Osteocyte (in vitro differentiated cells): ENCODE measurements at places on chromosomes 4 and X. TPM values are rescaled to one million over a fixed set of nuclear protein-coding genes. Genes with fewer than 3 reads are reported as not detected.

NUP54 gene
- 36.7 and 37.8 TPM in 2 replicates for total RNA-seq

DNA sequence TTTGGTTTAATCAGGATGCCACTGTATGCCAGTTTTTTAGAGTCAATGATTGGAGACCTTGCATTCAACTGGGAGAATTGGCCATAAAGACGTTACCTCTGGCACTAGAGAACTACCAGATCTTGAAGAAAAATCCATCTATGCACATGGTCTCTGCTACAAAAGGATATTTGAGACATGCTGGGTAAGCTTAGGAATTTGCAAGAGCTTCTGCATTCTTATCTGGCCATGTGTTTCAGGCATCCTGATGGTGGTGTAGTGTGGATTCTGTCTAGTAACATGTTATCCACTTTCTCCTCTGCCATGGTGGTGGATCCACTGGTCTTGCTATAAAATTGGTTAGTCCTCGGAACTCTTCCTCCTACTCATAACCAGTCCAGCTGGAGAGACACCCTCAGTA is 185.3 kb upstream of the WDFY3 start:
- no peaks in the 10 kb centered on the region for H3K4me1 ChIP-seq
- no peaks in the 10 kb centered on the region for H3K36me3 ChIP-seq
- no peak for DNase-seq
- no peak overlapping the region for H3K4me3 ChIP-seq

RBM46 gene
- total RNA-seq = not detected in 2 replicates

- H3K4me3 ChIP-seq = no peak overlapping the region
- H3K36me3 ChIP-seq = no peaks in the 10 kb centered on the region
- H3K27ac ChIP-seq = no peak overlapping the region
- DNase-seq = no peak
- H3K27me3 ChIP-seq = peaks cover 3% of the 10 kb centered on the region
Measured at GRCh38 chrX:20715176-20715575, 448.5 kb upstream of the RPS6KA3 start.

DNA sequence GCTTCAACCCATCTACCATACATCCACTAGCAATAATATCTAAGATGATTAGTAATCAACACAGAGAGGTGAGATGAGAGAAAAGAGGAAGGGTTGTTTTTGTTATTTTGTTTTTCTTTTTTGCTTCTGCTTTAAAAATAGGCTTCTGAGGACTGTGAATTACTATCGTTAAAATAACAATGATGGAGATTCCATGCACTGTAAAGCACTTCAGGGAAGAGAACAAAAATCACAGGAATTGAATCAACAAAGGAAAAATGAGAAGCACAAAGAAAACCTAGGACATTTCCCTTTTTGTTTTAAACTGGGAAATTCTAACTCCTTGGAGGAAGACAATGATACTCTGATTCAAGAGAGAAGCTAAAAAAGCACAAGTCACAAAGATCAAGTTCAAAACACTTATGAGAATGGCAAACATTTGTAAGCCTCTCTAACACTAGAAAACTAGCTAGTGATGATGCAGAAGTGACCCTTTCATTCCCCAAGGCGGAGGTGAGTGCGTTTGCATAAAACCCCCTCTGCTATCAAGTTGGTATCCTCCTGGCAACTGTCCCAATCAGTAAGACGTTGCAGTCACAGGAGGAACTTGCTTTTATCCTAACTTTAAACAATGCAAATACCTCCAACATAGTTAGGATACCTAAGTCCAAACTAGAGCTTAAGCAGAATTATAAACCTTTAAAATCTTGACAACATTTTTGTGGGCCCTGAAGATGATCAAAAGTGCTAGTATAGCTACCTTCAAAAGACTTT is 308.5 kb downstream of the CAMK2D start:
- peaks cover 36% of the 10 kb centered on the region for H3K36me3 ChIP-seq
- no peak for DNase-seq
- no peaks in the 10 kb centered on the region for H3K27me3 ChIP-seq
- no peak overlapping the region for H3K4me3 ChIP-seq
- H3K4me1 ChIP-seq = peaks cover 28% of the 10 kb centered on the region
- peak overlapping the region; percentile 80 for H3K27ac ChIP-seq

GRCh38 chrX:37905436-37906147 is 58.2 kb upstream of the DYNLT3 start:
- H3K27ac ChIP-seq = peak overlapping the region; percentile 68
- no peaks in the 10 kb centered on the region for H3K27me3 ChIP-seq
- H3K36me3 ChIP-seq = no peaks in the 10 kb centered on the region

- H3K4me1 ChIP-seq = peaks cover 11% of the 10 kb centered on the region
- H3K36me3 ChIP-seq = no peaks in the 10 kb centered on the region
- no peak overlapping the region for H3K27ac ChIP-seq
- DNase-seq = no peak
Measured at GRCh38 chr4:158094413-158095134, 78.3 kb downstream of the GASK1B start.

GRCh38 chrX:32525234-32525633 is 686.1 kb downstream of the DMD start:
- H3K27ac ChIP-seq = no peak overlapping the region
- no peaks in the 10 kb centered on the region for H3K27me3 ChIP-seq
- no peak overlapping the region for H3K4me3 ChIP-seq
- no peak for DNase-seq

- no peaks in the 10 kb centered on the region for H3K27me3 ChIP-seq
- no peaks in the 10 kb centered on the region for H3K4me1 ChIP-seq
- H3K4me3 ChIP-seq = no peak overlapping the region
- H3K36me3 ChIP-seq = no peaks in the 10 kb centered on the region
Measured at GRCh38 chrX:40291553-40291952, 193.8 kb upstream of the BCOR start.

DNA sequence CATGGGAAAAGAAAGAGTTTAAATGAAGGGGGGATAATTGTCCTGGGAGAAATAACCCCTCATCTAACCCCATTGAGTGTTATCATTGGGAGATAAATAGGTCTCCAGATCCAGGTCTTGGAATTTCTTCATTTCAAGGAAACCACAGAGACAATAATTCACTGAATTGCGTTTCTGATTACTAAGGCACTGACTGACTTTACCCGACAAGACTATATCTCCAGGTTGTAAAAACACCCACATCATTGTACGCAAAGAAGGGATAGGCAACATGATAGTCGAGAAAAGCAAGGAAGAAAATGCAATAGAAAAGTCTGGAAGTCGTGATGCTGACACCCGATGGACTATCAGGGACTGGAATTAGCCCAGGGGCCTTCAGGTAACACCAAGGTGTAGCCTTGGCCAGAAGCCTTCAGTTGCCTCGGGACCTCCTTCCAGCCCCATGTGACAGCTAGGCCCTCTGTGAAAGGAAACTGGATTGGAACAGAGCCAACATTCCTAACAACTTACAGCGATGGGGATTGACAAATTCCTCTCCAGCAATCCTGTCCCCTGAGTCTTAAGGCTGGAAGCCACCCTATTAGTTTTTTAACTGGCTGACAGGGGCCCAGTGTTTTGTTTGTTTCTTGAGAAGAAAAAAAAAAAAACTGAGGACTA is 46.5 kb upstream of the RAB9B start:
- H3K27me3 ChIP-seq = no peaks in the 10 kb centered on the region
- H3K36me3 ChIP-seq = no peaks in the 10 kb centered on the region
- H3K4me1 ChIP-seq = peaks cover 9% of the 10 kb centered on the region
- H3K27ac ChIP-seq = peak overlapping the region; percentile 17
- no peak for DNase-seq

- H3K4me3 ChIP-seq = peak overlapping the region; percentile 36
- DNase-seq = no peak
- H3K36me3 ChIP-seq = peaks cover 1% of the 10 kb centered on the region
- H3K27me3 ChIP-seq = no peaks in the 10 kb centered on the region
- H3K4me1 ChIP-seq = peaks cover 25% of the 10 kb centered on the region
Measured at GRCh38 chrX:115499112-115499805, 61.7 kb upstream of the PLS3 start.

DMD gene
- 317 and 334 TPM in 2 replicates for total RNA-seq

GRCh38 chr4:36786519-36786918 is 458.0 kb upstream of the NWD2 start:
- DNase-seq = no peak
- no peak overlapping the region for H3K4me3 ChIP-seq
- no peaks in the 10 kb centered on the region for H3K4me1 ChIP-seq
- no peak overlapping the region for H3K27ac ChIP-seq

- DNase-seq = no peak
- no peak overlapping the region for H3K27ac ChIP-seq
- H3K27me3 ChIP-seq = no peaks in the 10 kb centered on the region
- no peaks in the 10 kb centered on the region for H3K36me3 ChIP-seq
Measured at GRCh38 chrX:130775849-130776248, 127.2 kb downstream of the ENOX2 start.

CXCL1 gene
- total RNA-seq = 118 and 132 TPM in 2 replicates

TRIM75 gene
- not detected in 2 replicates for total RNA-seq

DNA sequence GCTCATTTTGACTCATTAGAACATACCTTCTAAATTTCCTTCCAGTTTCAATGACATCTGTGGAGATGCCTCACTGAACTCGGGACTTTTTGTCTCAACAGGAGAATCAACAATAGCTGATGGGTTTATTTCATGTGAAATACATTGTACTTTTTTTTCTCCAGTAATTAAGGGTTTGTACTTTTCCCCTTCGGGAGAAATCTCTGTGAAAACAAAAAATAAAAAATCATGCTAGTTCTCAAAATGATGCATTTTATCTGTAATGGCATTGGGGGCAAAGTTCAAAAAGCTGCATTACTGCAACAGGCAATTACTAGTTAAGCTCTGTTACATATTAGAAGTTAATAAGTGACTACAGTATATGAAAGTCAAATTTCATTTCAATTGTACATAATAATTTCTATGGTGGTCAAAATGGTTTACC is 167.3 kb upstream of the SH3RF1 start:
- H3K4me3 ChIP-seq = no peak overlapping the region
- no peak for DNase-seq
- peaks cover 6% of the 10 kb centered on the region for H3K36me3 ChIP-seq
- peak overlapping the region; percentile 38 for H3K27ac ChIP-seq
- H3K27me3 ChIP-seq = no peaks in the 10 kb centered on the region

PQBP1 gene
- total RNA-seq = 69.8 and 78.3 TPM in 2 replicates

SFRP2 gene
- total RNA-seq = 87.7 and 102 TPM in 2 replicates

GRCh38 chr4:101103381-101104142 is 243.8 kb downstream of the PPP3CA start:
- no peak overlapping the region for H3K4me3 ChIP-seq
- peaks cover 46% of the 10 kb centered on the region for H3K4me1 ChIP-seq
- DNase-seq = no peak
- peaks cover 10% of the 10 kb centered on the region for H3K36me3 ChIP-seq

POU3F4 gene
- total RNA-seq = not detected in 2 replicates

EXOC1L gene
- total RNA-seq = not detected in 2 replicates

DNA sequence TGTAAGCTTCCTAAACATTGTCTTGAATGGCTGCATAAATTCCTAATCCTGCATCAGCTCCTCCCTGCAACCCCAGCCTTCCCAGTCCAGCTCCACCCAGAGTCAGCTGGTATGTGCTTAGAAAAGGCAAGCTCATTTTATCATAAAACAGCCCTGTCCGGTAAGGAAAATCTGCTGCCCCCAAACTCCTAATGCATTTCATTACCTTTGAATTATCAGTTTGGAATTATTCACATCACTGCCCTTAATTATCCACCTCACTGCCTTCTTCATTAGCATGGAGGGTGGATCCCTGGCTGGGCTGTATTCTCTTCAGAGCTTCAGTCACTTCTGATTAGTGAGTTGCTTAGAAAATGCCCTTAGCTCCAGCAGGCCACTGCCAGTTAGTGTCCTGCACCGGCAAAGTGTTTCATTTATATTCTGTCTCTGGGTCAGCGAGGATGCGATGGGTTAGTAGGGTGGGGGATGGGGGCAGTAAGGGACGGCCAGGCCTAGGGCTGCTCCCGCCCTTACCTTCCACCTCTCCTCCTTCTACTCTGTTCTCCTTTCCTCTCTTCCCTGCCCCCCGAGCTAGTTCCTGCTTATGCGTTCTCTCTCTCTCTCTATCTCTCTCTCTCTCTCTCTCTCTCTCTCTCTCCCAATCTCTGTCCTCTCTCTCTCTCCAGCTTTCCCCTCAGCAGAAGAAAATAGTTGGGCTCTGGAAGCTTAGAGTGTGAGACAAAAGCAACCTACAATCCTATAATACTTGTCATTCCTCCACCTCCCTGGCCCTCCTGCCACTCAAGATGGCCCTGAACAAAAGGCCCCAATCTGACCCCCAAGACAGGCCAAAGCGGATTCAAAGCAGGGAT is 174.8 kb upstream of the KLF3 start:
- H3K4me3 ChIP-seq = no peak overlapping the region
- H3K27me3 ChIP-seq = peaks cover 6% of the 10 kb centered on the region
- H3K27ac ChIP-seq = peak overlapping the region; percentile 12
- no peak for DNase-seq
- H3K4me1 ChIP-seq = peaks cover 22% of the 10 kb centered on the region

TENM3 gene
- 78.3 and 85.2 TPM in 2 replicates for total RNA-seq

GRCh38 chr4:16608123-16608522 is 290.3 kb downstream of the LDB2 start:
- H3K4me1 ChIP-seq = peaks cover 17% of the 10 kb centered on the region
- H3K4me3 ChIP-seq = no peak overlapping the region
- H3K27me3 ChIP-seq = no peaks in the 10 kb centered on the region
- DNase-seq = no peak

DNA sequence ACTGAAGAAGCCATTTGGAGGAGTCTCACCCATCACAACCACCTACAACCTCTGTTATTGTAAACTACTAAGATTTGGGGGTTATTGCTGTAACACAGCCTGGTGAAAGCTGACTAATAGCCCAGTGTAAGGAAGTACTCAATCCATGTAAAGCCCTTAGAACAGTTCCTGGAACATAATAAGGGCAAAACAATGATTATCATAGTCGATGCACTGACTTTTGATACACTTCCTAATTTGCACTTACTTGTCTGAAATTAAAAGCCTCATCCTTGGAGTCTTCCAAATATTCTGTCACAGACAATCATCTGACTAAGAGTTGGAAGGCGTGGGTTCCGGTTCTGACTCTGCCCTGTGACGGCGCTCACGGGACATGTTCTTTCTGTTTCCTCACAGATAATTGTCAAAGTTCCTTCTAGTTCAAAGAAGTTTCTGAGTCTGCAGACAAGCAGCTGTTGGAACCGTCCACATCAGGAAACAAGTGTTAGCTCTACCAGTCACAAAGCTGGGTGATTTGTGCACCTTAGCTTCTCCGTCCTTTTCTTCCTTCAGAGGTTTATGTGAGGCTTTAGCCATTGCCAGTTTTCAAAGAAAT is 33.4 kb upstream of the RASGEF1B start:
- no peaks in the 10 kb centered on the region for H3K4me1 ChIP-seq
- H3K36me3 ChIP-seq = no peaks in the 10 kb centered on the region
- peaks cover 5% of the 10 kb centered on the region for H3K27me3 ChIP-seq
- no peak overlapping the region for H3K27ac ChIP-seq
- DNase-seq = no peak
- H3K4me3 ChIP-seq = no peak overlapping the region

DNA sequence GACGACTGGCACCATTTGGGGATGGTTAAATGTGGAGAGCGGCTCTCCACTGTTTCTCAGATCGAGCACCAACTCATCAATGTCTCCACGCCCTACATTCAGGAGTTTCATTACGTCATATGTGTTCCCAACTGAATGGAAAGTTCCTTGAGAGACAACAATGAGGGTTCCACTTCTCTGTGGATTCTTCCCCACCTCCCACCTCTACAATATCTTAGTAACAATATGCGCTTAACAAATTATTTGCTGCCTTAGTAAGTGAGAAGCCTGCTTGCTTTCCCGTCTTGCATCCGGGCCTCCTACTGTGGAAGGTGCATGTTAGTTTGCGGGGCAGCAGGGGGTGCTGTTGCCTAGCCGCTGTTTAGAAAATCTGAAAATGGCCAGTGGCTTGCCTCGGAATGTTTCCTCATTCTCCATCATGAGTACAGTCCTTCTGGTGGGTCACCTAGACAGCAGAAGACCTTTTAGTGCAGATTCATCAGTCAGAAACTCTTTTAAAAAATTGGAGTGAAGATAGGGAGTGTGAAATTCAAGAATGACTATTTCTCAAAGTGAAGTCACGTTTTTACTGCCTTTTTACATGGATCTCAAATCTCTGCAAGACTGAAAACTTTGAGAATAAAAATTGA is 55.7 kb downstream of the PHOX2B start:
- no peak for DNase-seq
- no peaks in the 10 kb centered on the region for H3K36me3 ChIP-seq
- H3K4me3 ChIP-seq = no peak overlapping the region
- no peak overlapping the region for H3K27ac ChIP-seq
- H3K4me1 ChIP-seq = peaks cover 3% of the 10 kb centered on the region
- peaks cover 67% of the 10 kb centered on the region for H3K27me3 ChIP-seq
